Activated T-cell treated with anti-CD3 and anti-CD28 coated beads, Interleukin-2, amount 50 U/mL, for 4 hours (primary cell): ENCODE measurements at places on chromosomes 6 and 20.

DNA sequence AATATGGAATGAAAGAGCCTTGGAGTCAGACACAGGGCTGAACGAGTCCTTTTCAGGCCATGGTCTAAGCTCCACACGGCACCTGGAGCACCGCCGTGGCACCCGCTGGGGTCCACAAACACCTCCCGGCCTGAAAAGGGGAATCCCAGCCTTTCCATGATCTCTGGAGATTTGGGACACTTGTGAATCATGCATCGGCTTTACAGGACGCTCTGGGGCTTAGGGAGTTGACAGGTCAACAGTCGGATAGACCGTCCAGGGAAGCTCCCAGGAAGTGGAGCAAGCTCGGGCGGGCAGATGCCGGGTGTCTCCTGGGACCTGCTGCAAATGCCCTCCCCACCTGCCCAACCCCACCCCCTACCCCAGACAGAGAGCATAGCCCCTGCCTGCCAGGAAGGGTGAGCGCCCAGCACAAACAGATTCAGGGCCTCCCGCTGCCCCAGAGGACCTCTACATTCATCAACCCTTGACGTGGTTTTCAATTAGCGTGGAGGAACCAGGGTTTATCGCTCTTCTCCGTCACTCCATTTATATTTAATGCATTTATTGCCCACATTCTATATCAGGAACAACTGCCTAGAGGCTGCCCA, 53.6 kb downstream of the YTHDF1 start:
- DNase-seq, result no peak

DNA sequence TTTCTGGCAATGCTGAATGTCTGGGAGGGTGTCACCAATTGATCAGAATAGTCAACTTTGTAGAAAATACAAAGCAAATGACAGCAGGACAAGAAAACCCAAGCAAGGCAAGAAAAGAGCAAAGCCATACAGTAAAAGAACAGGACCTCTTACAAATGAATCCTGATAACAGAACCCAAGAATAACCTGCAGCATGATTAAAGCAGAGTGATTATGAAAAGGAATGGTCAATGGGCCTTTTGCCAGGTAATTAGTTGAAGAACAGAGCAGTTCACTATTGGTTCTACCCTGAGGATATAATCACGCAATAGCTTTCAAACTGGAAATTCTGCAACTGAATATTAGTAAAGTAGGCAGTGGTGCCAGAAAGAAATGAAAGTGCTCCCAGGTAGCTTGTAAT, 319.8 kb downstream of the FRK start:
- no peak for DNase-seq

GRCh38 chr6:111759836-111760785, 113.1 kb downstream of the FYN start:
- no peak for DNase-seq

DNA sequence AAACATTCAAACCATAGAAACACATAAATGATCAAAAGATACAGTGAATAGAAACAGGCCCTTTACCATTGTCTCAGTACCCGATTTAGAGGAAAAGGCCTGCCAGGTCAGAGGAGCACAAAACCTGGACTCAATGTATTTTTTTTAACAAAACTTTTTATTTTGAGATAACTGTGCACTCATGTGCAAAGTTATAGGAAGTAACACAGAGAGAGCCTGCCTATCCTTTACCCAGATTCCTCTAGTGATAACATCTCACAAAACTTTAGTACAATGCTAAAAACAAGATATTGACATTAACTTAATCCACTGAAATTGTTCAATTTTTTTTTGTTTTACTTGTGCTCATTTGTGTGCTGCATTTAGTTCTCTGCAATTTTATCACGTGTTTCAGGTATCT, 36.8 kb upstream of the SAMD3 start:
- DNase-seq, result no peak

DNA sequence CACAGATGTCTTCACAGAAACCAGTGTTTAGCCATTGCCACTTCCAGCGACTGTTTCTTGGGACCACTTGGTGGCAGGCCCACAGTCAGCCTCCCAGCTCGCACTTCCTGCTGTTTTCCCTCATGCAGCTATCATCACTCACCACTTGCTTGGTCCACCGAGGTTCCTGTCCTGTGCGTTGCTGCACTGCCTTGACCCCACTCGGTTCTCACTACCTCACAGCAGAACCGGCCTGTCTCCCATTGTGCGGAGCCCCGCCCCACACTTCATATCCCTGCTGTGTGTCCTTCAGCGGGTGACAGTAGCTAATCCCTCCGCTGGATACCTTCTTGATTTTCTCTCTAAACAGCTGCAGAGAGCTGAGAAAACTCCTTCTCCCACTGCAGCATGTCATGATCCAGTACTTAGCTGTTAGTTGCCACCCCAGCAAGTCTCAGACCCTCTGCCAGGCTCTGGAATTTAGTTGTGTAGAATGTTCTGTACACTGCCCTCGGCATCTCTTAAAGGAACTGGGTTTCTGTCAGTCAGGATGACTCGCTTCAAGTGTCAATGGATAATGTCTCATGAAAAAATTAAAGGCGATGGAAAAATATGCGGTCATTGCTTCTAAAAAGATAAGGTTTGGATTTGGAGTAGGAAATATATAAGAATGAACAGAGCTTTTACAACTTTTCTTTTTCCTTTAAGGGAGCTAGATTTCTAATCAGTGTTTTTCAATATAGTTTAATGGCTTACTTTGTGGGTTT, 208.0 kb downstream of the FARS2 start:
- no peak for DNase-seq
